ACHN (cell line): ENCODE measurements at places on chromosomes 1 and 21.
A peak's percentile ranks its signal among the peaks of the same experiment; 100 is the strongest.

DNA sequence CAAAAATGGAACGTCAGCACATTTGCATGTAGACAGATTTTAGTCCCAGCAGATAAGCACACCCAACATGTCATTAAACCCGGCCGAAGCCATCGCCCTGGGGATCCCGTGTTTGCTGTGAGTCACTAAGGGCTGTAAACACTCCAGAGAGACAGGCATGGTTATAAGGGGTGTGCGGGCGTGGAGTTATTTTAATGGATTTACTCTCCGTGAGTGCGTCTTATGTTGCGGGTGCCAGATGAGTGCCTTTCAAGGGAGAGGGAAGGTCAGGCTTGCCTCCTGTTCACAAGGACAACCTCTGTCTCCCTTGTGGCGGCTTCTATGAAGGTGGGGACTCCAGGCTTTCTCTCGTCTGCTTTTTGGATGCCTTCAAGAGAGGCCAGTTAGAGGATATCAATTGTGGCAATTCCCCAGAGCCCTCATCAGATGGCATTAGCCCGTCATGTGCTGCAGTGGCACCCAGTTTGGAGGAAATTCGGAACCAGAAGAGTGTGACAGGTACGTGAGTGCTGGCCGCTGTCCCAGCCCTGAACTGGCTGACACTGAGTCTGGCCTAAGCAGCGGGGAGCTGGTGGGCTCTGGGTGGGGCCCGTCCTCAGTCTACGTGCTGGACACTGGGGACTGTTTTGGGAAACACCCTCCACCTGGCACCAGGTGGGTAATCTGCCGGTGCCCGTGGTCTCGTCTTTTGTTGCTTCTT, 223.8 kb upstream of the TMEM51 start:
- DNase-seq = no peak

- DNase-seq = no peak
Observed at GRCh38 chr1:53346814-53347176, 18.9 kb upstream of the LRP8 start.

DNA sequence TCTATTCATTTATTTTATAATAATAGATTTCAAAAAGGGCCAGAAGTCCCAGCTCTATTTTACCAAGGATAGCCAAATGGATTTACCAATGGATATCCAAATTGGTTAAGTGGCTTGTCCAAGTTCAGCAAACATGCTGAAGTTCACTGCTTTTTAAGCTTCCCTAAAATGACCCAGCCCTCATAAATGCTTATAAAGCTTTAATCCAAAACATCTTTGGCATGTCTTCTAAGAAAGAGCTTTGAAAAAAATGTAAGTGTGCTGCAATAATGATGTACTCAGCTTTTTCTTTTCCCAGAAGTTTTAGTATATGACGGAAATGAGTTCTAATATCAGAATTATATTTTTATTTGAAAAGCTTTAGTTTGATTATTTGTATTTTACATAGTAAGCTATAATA, 451.5 kb upstream of the ADAMTS5 start:
- DNase-seq = no peak

DNA sequence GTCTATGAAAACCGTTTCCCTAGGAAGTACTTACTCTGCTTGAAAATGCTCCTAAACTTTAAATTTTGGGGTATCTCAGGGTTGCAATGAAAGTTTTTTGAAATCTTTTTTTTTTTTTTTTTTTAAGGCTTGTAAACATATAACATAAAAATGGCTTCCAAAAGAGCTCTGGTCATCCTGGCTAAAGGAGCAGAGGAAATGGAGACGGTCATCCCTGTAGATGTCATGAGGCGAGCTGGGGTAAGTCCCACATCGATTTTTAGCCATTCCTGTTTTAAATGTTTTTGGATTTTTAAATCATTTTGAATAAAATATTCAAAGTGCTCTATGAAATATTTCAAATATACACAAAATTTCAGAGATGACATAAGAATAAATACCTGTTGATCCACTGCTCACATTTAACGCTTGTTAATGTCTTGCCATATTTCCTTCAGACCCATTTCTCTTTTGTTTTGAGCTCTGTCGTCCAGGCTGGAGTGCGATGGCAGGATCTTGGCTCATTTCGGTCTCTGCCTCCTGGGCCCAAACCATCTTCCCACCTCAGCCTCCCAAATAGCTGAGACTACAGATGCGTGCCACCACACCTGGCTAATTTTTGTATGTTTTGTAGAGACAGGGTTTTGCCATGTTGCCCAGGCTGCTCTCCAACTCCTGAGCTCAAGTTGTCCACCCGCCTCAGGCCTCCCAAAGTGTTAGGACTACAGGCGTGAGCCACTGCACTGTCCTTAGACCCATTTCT, 1.3 kb downstream of the PARK7 start:
- no peak for DNase-seq

DNA sequence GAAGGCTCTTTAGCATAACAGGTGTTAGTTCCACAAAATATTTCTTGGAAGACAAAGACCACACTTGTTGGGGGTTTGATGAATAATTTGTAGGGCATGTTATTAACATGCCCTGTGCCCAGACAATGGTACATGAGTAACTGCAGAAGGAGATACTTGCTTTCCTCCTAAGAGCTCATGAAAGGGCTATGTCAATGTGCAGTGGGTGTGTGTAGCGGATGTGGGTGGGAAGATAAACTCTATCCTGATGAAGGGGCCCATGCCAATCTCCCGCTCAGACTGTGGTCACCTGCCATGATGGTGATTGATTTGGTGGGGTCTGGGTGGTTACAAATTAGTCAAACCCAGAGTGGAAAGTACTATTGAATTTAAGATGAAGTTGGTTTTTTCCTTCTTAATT, 69.8 kb upstream of the DNAH14 start:
- DNase-seq = no peak

DNA sequence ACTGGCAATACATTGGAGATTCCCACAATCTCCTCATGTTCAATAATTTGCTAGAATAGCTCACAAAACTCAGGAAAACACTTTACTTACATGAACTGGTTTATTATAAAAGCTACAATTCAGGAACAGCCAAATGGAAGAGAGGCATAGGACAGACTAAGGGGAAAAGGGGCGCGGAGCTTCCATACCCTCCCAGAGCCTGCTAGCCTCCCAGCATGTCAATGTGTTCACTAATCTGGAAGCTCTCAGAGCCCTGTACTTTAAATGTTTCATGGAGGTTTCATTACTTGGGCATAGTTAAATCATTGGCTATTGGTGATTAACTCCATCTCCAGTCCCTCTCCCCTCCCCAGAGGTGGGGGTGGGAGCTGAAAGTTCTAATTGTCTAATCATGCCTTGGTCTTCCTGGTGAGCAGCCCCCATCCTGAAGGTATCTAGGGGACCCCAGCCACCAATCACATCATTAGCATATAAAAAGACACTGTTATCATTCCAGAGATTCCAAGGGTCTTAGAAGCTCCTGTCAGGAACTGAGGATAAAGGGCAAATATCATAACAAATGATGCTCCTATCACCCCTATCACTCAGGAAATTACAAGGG, 10.9 kb upstream of the DMRTB1 start:
- peak; percentile 42 for DNase-seq
